ENCODE measurements at places on chromosomes 4 and X.

DNA sequence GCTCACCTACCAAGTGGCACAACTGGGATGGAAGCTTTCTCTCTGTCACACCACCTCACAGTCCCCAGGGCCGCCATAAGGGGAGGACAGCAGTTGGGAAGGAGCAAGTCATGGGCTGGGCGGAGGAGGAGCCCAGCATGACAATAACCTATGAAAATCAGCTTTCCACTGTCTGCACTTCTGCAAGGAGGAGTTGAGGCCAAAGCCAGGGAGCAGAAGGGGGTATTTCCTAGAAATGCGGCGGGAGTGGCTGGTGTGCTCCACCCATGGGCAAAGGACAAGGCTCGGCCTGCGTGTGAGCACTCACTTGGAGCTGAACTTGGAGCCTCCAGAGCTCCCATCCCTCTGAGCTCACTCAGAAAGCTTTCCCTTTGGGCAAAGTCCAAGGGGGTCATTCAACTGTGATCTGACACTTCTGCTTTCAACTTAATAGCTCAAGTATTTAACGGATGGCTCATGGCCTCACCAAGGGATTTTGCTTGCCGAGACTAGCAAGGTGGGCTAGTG lies 18.5 kb downstream of the APLN start:
- DNase-seq = no peak

- no peak for DNase-seq
Measured at GRCh38 chr4:67020438-67020797, 524.9 kb downstream of the CENPC start.

- no peak for DNase-seq
Measured at GRCh38 chrX:49187028-49187394, 838 bp upstream of the PRICKLE3 start.

GRCh38 chr4:173289353-173289727 lies 44.8 kb downstream of the HMGB2 start:
- DNase-seq = no peak

GRCh38 chrX:118254611-118255010 lies 91.3 kb upstream of the WDR44 start:
- no peak for DNase-seq

GRCh38 chrX:68440442-68440841 lies 7.1 kb upstream of the OPHN1 start:
- no peak for DNase-seq

GRCh38 chrX:17374619-17375366 lies at the start of gene NHS:
Gene NHS (plus strand): TSS chrX:17375200. CDS start chrX:17375758, 558 bp downstream.
- DNase-seq = peak; percentile 61

DNA sequence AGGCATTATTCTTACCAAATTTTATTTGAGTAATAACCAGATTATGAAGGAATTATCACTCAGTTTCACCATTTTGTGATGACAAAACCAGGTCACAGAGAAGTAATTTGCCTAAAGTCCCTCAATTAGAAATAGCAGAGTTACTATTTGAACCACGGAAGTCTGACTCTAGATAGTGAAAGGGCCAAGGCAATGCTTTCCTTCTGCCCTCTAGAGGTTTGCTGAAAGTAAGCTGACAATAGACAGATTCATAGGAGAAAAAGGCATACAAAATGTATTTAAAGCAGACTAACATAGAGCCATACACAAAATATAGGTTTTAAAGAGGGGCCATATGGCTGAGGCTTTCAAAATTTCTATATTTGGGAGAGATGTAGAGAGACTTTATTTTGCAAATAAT lies 43.1 kb downstream of the CXXC4 start:
- DNase-seq = no peak

GRCh38 chr4:6632125-6632524 lies 8.4 kb upstream of the MRFAP1 start:
- DNase-seq = no peak

- no peak for DNase-seq
Measured at GRCh38 chrX:134868771-134869495, 121.9 kb upstream of the SMIM10 start.

DNA sequence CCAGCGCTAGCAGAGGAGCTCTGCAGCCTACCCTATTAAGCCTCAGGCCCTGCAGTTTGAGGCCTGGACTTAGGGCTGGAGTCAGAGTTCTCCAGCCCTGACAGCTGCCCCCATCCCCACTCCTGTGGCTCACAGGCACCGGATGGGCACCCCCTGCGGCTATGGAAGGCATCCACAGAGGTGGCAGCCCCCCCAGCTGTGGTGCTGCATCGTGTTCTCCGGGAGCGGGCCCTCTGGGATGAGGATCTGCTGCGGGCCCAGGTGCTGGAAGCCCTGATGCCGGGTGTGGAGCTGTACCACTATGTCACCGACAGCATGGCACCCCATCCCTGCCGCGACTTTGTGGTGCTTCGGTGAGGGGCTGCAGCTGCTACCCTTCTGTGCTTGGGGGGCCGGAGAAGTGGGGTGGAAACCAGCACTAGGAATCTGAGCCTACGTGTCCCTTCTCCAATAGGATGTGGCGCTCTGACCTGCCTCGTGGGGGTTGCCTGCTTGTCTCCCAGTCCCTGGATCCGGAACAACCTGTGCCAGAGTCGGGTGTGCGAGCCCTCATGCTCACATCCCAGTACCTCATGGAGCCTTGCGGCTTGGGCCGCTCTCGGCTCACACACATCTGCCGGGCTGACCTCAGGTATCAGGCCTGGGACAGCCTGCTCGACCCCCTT lies 76.2 kb downstream of the STARD8 start:
- DNase-seq = no peak
